ENCODE measurements at places on chromosomes 7 and 10. TPM values are rescaled to one million over a fixed set of nuclear protein-coding genes. Genes with fewer than 3 reads are reported as not detected.

- DNase-seq: no peak
Measured at GRCh38 chr7:50653126-50653864, 88.1 kb upstream of the DDC start.

DNA sequence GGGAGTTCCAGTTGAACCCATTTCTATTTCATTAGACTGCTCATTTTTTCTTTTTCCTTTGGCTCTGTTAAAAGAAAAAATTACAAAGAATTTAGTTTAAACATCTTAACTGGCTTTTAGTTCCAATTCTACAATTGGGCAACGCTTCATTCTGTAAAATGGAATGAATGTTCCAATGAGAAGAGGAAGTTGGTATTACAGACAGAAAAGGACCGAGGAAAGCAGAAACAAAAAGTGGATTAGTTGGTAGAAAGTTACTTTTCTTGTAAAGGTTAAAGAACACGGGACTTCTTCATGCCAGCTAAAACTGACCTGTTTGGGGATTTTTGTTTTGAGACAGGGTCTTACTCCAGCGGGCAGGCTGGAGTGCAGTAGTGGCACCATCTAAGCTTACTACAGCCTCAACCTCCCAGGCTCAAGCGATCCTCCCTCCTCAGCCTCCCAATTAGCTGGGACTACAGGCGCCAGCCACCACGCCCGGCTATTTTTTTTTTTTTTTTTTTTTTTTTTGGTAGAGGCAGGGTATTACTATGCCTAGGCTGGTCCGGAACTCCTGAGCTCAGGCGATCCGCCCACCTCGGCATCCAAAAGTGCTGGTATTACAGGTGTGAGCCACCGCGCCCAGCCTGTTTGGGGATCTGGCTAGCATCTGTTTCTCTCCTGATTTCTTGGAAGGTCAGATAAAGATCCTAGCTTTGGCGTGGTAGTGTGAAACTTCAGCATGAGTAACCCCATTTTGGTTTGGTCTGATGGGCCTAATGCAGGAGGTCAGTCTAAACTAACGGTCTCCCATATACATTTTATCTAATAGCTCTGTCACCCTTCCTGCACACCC is 1.3 kb upstream of the VDAC2 start:
- no peak for DNase-seq

Gene TAF3
- 6.5 TPM for total RNA-seq

Gene EVX1
- total RNA-seq: not detected

Gene CFAP46
- 1.9 TPM for total RNA-seq
